AG04449 (cell line): ENCODE measurements at places on chromosomes 16 and 17.

GRCh38 chr16:50606431-50607050 lies 58.3 kb downstream of the NKD1 start:
- DNase-seq = no peak

DNA sequence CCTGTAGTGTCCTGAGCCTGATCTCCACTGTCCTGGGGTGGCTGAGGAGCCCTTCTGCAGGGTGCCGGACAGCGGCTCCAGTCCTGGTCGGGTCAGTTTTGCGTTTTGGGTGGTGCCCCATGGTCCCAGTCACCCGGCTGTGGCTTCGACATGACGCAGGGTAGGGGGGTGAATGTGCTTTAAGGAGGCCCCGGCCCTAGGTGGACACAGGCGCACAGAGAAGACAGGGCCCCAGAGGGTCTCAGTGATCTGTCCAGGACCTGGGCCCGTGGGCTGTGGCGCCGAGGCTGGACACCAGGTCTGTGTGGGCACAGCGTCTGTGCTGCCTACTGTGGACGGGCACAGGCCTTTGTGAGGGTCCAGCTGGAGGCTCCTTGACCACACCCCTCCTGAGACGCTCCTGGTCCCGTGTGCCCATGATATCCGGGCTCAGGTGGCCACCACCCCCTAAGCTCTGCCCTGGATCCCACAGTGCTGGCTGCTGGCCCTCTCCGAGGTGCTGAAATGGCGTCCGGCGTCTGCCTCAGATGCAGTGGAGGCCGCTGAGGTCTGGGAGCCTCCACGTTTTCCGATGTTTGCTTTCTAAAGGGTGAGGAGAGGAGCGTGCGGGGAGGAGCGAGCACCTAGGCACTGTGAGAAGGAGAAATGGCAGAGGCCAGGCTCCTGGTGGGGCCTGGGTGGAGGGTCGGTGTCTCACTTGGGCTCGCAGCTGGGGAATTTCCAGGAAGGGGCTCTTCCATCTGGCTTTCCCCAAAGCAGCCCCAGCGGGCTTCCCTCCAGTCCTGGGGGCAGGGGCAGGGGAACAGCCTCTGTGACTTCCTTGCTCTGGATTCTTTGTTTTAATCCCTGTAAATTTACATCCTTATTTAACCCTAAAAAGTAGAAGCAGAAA lies 56.1 kb upstream of the ACSF3 start:
- no peak for DNase-seq

- no peak for DNase-seq
Observed at GRCh38 chr16:1982013-1982433, 754 bp upstream of the NOXO1 start.

DNA sequence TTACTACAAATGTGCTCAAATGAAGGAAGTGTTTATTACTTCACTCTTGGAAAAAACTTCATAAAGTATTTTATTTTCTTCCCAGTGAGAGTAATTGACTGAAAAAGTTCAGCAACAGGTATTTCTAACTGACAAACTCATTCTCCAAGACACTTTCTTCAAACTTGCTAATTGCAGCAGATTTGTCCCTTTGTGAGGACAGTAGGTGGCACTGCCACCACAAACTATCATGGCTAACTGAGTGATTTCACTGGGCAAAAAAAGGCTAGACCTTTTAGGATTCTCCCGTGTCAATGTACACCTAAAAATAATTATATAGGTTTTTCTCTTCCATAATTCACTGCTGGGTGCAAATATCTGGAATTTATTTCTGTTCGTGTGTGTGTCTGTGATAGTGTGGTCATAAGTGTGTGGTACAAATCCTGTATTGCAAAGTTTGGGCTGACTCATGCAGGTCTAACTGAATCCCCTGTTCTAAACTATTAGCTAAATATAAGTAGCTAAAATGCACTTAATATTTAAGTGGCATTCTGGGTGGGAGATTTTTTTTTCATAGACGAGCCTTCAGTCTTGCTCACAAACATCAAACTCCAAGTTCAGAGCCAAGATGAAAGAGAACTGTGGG lies 3.9 kb downstream of the HS3ST3A1 start:
- no peak for DNase-seq

DNA sequence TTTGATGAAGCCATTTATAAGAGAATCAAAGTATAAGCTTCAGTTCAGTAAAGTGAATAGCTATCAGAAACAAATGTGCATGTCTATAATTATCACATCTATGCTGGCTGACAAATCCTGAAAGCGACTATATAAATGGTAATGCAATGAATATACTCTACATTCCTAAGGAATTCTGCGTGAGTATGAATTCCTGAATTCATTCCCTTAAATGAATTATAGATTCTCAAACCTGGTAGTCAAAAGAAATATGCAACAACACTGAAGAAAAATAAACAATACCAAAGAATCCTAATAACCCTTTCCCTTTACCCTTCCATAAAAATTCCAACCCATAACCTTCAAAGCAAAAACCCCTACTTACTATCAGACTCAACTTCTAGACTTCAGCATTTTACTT lies 416.6 kb upstream of the PMFBP1 start:
- no peak for DNase-seq

DNA sequence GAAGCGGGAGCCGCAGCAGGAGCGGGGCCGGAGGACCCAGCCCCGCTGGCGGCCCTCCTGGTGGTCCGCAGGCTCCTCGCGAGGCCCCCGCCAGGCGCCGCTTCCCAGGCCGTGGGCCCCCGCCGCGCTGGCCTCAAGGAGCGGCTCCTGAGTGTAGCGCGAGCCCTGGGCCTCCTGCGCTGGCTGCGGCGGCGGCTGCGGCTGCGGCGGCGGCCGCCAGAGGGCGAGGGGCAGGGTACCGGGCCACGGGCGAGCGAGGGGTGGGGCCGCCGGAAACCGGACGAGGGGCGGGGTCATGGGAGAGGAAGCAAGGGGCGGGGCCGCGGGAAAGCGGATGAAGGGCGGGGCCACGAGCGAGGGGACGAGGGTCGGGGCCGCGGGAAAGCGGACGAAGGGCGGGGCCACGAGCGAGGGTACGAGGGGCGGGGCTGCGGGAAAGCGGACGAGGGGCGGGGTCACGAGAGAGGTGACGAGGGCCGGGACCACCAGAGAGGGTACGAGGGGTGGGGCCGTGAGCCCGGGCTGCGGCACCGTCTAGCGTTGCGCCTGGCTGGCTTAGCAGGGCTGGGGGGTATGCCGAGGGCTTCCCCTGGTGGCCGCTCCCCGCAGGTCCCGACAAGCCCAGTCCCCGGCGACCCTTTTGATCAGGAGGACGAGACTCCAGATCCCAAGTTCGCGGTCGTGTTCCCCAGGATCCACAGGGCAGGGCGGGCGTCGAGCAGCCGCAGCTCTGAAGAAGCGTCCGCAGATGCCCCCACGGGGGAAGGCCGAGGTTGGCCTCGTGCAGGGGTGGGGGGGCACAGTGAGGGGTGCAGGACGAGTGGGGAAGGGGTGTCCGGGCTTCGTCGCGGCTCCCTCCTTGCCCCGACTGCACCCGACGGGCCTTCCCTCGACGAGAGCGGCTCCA lies 1.7 kb downstream of the MYO15B start:
- DNase-seq = no peak
